ENCODE measurements at places on chromosomes 7 and 10. TPM values are rescaled to one million over a fixed set of nuclear protein-coding genes. Genes with fewer than 3 reads are reported as not detected.

DNA sequence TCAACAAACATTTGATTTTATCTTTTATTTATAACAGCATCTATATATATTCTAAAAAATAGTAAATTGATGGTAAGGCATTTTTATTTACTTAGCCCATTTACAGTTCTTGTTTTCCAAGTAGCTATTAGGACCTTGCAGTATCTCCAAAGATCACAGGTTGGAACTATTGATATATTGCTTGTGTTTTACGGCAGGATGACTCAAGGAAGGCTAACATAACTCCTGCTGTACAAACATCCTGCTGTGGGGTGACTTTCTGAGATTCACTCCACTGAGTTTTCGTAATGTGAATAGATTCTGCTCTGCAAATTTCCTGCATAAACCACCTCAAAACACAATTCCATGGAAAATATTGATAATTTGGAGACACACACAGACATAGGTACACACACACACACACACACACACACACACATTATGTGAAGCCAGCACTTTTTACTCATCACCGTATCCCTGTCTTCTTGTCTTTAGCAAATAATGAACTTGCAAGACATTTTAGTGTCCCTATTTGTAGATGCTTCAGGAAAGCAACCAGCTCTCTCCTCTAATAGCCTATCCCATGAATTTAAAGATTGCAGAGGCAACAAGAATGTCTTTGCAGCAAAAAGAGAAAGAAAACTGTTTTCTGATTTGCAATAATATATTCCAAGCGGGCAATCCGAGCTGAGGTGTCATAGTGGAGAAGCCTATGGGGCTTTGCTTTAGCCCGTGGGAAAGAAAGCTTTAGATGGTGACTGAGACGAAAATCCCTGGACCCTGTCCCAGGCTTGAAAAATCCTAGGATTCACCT is 722 bp downstream of the AGR2 start:
- H3K27ac ChIP-seq: no peak overlapping the region
- no peaks in the 10 kb centered on the region for H3K27me3 ChIP-seq
- H3K36me3 ChIP-seq: no peaks in the 10 kb centered on the region
- H3K4me3 ChIP-seq: no peak overlapping the region

GRCh38 chr10:107422681-107423080 is 258.2 kb upstream of the SORCS1 start:
- no peak overlapping the region for H3K4me3 ChIP-seq
- H3K27ac ChIP-seq: no peak overlapping the region
- H3K36me3 ChIP-seq: no peaks in the 10 kb centered on the region
- H3K4me1 ChIP-seq: no peaks in the 10 kb centered on the region
- no peak for DNase-seq

DNA sequence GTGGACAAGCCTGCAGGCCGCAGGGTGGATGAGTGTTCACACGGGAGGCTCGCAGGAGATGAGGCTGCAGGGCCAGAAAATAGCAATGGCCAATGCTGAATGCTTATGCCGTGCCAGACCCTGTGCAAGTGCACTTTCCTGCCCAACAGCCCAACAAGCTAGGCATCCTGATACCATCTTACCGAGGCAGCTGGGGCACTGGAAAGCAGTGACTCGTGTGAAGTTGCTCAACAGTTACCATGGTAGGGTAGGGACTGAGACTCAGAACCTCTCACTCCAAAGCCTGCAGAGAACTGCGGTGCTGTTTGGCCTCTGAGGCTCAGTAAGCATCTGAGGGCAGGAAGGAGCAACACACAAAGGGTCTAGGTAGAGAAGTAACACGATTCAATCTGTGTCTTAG is 43.7 kb downstream of the JAZF1 start:
- H3K4me3 ChIP-seq: no peak overlapping the region
- H3K27ac ChIP-seq: peak overlapping the region; percentile 15
- DNase-seq: no peak
- H3K27me3 ChIP-seq: no peaks in the 10 kb centered on the region
- H3K36me3 ChIP-seq: peaks cover 4% of the 10 kb centered on the region

The WNT8B gene
- not detected for polyA plus RNA-seq

The PHTF2 gene
- 9.3 TPM for polyA plus RNA-seq

Measured in immature natural killer cell (primary cell).